Hippocampal formation (tissue), 2 donors: ENCODE measurements at places on chromosomes 5 and 9.

DNA sequence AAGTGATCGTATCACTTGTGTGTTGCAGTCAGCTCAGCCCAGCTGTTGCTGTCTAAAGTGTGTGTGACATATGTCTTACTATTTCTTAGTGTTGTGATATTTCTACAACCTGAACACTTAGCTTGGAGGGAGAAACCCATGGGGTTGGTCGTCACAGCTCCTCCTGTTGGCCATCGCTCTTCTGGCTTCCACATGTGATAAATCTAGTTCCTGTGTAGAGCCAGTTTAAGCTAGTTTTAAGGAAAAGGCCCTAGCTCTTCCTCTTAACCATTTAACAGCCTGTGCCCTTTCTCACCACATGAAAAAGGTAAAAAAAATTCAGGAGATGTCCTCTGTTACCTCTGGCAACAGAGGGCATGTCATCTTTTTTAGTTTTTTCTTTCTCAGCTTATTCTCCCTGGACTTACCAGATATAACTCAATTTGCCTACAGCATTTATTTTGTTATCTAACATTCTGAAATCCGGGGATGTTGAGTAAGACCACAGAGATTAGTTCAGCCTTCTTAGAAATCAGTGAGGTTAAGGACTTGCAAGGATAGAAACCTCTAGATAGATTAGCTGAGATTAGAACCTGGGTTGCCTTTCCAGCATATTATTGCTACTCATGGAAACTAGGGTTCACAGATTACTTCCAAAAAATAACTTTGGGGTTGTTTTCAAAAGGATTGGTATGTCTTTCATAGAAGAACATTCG is 100.4 kb downstream of the GAPVD1 start:
- no peak for DNase-seq

DNA sequence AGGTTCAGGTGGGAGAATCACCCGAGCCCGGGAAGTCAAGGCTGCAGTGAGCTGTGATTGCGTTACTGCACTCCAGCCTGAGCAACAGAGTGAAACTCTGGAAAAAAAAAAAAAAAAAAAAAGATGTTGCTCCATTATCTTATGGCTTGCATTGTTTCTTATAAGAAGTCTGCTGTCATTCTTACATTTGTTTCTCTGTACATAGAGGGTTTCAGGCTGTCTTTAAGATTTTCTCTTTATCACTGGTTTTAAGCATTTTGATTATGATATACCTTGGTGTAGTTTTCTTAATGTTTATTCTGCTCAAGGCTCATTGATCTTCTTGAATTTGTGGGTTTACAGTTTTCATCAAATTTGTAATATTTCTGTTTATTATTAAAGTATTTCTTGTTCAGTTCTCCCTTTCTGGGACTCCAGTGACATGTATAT is 35.2 kb downstream of the MVB12B start:
- DNase-seq: no peak

DNA sequence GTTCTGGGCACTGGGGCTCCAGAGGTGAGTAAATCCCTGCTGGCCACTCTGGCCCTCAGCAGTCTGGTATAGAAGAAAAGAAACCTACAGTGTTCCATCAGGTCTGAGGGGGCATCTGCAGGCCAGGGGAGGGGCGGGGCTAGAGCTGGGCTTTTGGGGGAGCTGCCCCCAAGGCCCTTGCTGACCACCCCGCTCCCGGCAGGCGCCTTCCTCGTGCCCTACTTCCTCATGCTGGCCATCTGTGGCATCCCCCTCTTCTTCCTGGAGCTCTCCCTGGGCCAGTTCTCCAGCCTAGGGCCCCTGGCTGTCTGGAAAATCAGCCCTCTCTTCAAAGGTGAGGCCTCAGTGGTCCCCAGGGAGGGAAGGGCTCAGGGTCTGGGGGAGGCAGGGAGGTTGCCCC is 6.7 kb downstream of the SLC6A7 start:
- no peak for DNase-seq

DNA sequence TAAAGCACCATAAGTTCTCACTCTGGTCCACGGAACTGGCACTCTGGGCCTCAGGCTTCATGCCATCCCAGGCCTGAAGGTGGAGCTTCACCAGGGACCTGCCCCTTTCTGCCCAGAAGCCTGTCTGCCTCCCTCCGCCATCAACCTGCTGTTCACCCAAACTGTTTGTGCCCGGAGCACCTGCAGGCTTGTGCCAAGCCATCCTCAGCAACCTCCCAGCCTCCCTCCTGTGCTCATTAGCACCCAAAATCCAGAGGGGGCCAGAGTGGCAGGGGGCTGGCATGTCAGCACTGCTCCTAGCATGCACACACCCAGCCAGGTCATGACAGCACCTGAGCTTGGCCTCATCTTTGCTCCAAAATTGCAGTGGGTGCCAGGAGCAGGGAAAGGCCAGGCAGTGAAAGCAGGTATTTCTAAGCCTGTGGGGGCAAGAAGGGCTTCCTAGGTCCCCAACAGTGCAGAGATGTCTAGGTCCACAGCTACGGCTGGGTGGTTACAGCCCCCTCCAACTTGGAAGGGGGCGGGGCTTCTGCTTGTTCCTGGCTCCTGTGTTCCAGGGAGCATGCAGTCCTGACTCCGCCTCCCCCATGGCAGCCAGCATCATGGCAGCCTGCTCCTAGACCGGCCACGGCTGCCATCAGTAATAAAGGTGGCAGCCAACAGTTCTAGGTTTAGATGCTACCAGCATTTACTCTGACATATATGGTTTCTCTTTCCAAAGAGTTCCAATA is 85.1 kb downstream of the GIN1 start:
- DNase-seq: no peak

GRCh38 chr5:4646715-4647375 is 493.3 kb upstream of the ADAMTS16 start:
- DNase-seq: no peak
